ENCODE measurements at places on chromosomes 12 and 14.

DNA sequence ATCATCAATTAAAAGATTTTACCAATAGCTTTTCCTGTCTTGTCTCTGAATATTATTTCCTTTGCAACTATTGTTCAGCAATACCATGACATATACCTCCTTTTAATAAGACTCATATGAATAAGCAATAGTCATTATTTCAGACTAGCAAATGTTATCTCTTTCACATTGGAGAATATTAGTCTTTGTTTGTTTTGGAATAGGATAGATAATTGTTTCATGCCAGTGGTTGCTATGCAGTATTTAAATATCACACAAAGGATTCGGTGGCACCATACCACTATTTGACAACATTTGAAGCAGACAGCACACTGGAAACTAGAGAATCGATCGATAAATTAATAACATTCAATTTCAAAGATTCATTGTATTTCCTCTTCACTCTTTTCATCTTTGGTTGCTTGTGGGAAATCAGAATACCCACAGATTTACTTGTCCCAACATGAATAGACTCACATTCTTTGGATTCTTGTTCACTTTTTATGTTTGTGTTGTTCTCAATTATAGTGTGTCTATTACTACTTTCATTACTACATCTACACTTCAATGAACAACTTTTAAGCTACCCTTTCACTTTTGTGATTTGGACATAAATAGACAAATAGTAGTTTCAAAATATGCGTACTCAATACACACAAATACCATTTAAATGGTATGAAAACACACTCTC is 42.7 kb upstream of the TBPL2 start:
- H3K4me1 ChIP-seq: no peaks in the 10 kb centered on the region
- no peak for DNase-seq
- H3K27ac ChIP-seq: no peak overlapping the region
- no peaks in the 10 kb centered on the region for H3K36me3 ChIP-seq
- no peak overlapping the region for H3K4me3 ChIP-seq
- no peaks in the 10 kb centered on the region for H3K27me3 ChIP-seq

DNA sequence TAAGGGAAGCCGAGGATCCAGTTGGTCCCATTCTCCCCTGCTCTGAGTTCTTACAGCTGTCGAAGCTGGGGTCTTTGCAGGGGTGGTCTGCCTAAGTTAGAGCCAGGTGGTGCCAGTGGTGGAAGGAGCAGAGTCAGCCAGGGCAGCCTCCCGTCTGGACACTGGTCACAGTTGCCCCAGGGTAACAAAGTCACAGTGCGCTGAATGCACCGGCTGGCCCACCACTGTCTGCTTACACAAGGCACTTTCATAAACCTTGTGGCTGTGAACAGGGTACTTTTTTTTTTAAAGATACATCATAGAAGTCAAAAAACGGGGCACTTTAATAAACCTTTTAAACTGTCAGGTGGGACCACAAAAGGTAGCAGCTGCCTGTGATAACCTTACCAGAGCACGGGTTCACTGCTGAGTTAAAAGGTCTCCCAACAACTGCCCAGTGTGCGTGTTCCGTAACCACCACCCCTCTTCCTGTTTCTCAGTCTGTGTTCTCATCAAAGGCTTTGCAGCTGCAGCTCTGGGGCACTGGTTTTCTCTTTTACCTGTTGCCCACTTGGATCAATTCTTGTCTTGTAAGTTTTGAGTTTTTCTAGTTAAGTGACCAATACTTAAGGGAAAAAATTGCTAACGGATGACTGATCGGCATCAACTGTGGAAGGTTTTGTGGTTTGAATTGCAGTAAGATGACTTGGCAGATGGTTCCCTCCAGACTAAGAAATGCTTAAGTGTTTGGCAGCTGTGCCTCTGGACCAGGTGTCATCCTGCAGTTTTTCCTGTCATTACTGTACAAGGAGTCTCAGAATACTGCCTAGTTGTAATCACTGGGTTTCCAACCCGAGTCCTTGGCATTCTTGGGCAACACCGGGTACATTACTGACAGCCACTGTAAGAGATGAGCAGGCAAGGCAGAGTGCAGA is 55.9 kb downstream of the DYNC1H1 start:
- DNase-seq: no peak
- peaks cover 64% of the 10 kb centered on the region for H3K36me3 ChIP-seq
- no peak overlapping the region for H3K4me3 ChIP-seq

- H3K36me3 ChIP-seq: no peaks in the 10 kb centered on the region
- H3K27ac ChIP-seq: no peak overlapping the region
- H3K27me3 ChIP-seq: peaks cover 10% of the 10 kb centered on the region
- H3K4me3 ChIP-seq: no peak overlapping the region
Measured at GRCh38 chr12:108479364-108480070, 35.6 kb upstream of the FICD start.

DNA sequence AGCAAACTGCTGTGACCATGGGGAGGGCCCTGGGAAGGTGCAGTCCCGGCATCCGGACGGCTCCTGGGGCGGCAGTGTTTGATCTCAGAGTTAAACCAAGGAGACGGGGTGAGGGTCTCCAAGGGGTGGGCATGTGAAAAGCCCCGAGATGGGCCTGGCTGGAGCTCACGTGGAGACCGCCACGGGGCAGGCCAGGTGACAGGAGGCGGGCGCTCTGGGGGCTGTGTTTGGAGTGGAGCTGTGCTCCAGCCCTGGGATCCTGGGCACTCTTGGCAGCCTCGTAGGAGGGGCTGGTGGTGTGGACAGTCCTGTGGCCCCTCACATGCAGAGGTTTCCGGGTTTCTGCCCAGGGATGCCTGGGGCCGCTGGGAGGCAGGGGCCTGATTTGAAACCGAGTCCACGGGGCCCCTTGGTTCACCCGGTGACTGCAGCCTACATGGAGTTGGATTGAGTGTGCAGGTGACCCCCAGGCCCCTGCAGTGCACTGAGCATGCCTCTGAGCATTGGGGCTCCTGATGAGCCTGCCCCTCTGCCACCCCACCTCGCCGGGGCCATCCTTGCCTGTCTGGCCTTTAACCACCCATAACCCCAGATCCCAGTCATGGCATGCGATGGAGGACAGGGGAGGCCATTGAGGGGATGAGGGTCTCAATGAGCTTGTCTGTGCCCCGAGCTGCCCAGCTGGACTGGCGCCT is 8.4 kb downstream of the KIF26A start:
- H3K4me3 ChIP-seq: no peak overlapping the region
- H3K4me1 ChIP-seq: peaks cover 11% of the 10 kb centered on the region
- DNase-seq: no peak
- H3K27me3 ChIP-seq: no peaks in the 10 kb centered on the region

DNA sequence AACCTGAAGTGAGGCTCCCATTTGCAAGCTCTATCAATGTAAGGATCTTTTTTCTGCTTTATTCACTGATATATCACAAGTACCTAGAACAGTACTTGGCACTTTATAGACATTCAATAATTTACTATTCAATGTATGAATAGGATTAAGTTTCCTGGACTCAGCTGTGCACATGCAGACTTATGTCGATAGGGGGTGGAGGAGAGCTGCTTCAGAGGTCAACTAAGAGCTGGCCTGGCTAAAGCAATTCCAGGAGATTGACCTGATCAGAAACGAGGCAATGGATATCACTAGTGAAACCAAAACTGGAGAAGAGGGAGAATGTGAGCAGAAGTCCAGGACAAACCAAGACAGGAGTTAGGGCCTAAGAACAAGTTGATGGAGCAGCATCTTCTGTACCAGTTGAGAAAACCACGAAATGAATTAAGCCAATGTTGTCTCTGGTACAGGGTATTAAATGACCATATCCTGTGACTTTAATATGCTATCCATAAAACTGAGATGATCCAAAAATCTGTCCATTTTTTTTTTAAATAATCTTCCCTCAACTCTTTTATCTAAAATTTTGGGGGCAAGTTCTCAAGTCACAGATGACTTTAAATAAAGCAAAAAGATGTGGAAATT is 169.2 kb downstream of the PIK3C2G start:
- no peak overlapping the region for H3K27ac ChIP-seq
- H3K4me1 ChIP-seq: peaks cover 4% of the 10 kb centered on the region
- no peaks in the 10 kb centered on the region for H3K36me3 ChIP-seq
- DNase-seq: peak; percentile 38
- no peak overlapping the region for H3K4me3 ChIP-seq
- H3K27me3 ChIP-seq: no peaks in the 10 kb centered on the region

DNA sequence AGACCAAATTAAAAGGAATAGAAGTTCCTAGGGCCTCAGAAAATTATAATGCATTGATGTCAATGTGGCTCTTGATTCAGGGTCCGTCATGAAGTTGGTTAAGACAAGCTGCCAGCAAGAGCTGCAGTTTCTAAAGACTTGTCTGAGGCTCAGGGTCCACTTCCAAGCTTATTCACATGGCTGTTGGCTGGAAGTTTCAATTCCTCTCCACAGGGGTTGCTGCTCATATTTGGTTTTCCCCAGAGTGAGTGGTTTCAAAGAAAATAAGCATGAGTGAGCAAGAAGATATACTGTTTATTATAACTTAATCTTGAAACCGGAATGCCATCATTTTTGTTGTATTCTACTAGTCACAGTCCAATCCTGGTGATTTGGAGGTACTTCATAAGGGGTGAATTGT is 1247.4 kb downstream of the LRFN5 start:
- DNase-seq: no peak
- H3K4me1 ChIP-seq: no peaks in the 10 kb centered on the region
- H3K4me3 ChIP-seq: no peak overlapping the region
- H3K27ac ChIP-seq: no peak overlapping the region

Measured in HCT116 (cell line).